ENCODE measurements at places on chromosomes 5 and 9.

DNA sequence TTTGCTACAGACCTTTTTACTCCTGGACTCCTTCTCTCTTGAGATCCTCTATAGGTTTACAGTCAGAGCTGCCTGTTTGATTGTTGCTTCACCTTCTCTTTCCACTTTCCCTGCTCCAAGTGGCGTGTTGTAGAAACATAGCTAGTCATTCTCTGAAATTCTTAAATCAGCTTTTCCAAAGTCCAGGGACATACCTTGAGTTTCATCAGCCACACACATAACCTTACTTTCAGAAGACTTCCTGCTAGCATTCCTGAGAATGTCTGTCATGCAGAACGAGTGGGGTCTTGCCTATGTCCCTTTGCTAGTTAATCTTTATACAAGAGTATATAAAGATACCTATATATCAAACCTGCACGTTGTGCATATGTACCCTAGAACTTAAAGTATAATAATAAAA is 230.3 kb upstream of the ZNF462 start:
- DNase-seq, result no peak

GRCh38 chr9:123406691-123407216 is 50.8 kb downstream of the CRB2 start:
- no peak for DNase-seq

DNA sequence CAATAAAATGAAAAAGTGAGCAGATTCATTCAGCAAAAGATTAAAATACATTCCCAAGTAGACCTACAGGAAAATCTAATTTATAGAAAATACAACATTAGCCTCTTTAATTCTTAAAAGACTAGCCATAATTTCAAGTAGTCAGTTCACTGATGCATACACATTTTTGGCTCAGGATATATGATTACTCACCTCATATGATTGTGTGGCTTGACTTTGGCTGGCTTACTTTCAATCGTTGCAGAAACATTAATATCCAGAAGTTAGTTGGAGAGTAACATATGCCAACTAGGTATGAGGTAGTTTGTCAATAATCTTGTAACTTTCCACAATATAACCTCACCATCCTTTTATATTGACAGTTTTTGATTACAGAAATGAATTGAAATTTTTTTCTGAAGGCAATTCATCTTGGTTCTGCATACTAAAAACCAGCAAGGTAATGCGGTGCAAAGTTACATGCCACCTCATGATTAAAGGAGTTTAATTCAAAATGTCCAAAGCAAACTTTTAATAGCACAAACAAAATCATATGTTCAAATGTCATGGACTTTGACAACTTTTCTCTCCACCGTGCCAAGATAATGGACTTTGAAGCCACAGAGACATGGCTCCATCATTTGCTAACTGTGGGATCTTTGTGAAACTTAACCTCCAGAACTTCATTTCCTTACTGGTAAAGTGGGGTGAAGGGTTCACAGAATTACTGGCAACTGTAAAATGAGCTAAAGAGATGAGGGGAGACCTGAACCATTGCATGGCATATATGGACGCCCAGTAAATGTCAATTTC is 76.6 kb upstream of the PAM start:
- DNase-seq, result no peak

GRCh38 chr5:1660001-1660400 is 136.2 kb upstream of the LPCAT1 start:
- no peak for DNase-seq

- DNase-seq, result peak; percentile 55
Observed at GRCh38 chr9:77433675-77434445, 214.3 kb downstream of the GNA14 start.

DNA sequence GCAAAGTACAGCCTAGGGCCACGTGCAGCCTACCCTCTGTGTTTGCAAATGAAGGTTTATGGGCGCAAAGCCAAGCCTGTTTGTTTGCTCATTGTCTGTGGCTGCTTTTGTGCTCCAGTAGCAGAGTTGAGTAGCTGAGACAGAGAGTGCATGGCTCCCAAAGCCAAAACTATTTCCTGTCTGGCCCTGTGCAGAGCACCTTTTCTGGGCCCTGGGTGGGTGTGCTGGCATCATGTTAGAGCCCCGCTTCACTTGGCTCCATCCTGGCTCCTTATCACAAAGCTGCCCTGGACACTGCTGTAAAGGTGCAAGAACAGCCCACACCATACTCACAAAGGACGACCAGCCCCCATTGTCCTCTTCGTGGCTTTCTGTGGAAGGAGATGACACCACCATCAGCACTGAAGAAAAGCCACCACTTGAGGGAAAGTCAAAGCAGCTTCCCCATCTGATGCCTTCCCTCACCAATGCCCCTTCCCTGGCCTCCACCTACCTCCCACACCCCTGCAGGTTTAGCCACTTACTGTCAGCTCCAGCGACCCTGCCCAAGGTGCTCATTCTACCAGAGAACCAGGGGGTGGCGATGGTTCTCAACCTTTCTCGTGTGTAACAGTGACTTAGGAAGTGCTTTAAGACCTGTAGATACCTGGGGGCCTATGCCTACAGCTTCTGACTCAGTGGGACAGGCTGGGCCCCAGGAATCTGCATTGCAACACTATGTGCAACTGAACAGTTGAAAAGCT is 23.4 kb downstream of the LCP2 start:
- DNase-seq, result peak; percentile 2

DNA sequence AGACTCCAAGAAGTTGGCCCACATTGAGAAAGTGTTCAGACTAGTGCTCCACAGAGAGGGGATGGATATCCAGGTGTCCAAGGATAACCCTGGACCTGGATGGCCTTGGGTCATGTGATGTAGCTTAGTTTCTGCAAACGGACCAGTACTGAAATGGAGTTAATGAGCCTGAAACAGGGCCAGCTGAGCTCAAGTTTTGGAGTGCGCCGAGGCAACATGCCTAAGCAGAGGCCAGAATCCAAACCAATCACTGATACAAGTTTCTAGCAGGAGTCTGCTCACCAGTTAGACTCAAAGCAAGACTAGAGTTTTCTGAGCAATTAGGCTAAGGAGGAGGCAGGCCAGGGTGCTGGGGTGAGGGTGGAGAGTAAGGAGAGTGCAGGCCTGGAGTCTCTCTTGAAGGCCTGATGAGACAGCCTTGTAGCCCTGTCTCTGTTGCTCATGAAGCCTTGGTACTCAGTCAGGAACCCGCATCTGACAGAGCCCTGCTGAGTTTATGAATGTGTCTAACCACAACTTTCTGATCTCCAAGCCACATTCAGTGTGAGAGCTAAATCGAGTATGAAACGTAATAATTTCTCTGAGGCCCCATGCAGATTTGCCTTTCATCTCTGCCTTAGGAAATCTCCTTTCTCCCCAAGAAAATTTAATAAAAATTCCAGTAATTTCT is 68.9 kb upstream of the EQTN start:
- DNase-seq, result no peak
